RPMI7951 (cell line): ENCODE measurements at places on chromosomes 4 and X. TPM values are rescaled to one million over a fixed set of nuclear protein-coding genes. Genes with fewer than 3 reads are reported as not detected.

The TCEAL2 gene
- not detected in 2 replicates for total RNA-seq

The CXCL11 gene
- 0.10 and 0.36 TPM in 2 replicates for total RNA-seq

The XKRX gene
- total RNA-seq = 0.10 and 0.12 TPM in 2 replicates

The OPN1LW gene
- not detected in 2 replicates for total RNA-seq

The STATH gene
- total RNA-seq = not detected in 2 replicates

The MAGEA1 gene
- 0.36 and 0.78 TPM in 2 replicates for total RNA-seq

The XK gene
- under 0.01 and 0.12 TPM in 2 replicates for total RNA-seq

The FAM9B gene
- total RNA-seq = 0.10 and 0.36 TPM in 2 replicates

The TLR6 gene
- 2.8 and 4.0 TPM in 2 replicates for total RNA-seq

The MAGEE1 gene
- total RNA-seq = 1.3 and 3.6 TPM in 2 replicates

The ARSJ gene
- 7.1 and 10.5 TPM in 2 replicates for total RNA-seq
